ENCODE measurements at places on chromosomes 16 and 17.

GRCh38 chr17:15479703-15480102 lies 12.3 kb upstream of the CDRT4 start:
- no peak for DNase-seq

DNA sequence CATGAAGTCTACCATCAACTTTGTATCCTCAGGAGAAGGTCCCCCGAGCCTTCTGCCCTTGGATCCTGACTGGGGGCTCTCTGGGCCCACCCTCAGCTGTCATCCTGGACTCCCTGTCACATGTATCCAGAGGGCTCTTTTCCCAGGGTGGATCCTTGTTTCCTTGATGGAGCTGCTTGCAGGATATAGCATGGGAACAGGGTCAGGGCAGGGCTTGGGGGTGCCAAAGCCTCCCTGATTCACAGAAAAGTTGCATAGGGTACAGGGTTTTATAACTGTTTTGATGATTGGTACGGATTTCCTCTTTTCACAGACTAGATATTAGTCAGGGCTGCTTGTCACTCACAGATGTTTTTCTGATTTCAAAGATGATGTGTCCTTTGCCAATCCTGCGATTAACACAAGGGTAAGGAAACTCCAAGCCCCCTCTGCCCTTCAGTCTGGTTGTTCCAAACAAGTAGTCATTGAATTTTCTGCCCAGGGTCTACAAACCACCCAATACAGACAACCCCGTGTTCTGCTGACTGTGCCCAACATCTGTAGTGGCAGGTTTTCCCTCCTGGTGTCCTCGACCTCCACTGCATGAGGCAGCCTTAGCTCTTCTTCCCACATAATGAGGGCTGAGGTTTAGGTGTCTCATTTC lies 20.6 kb upstream of the SLC35G3 start:
- DNase-seq = no peak

DNA sequence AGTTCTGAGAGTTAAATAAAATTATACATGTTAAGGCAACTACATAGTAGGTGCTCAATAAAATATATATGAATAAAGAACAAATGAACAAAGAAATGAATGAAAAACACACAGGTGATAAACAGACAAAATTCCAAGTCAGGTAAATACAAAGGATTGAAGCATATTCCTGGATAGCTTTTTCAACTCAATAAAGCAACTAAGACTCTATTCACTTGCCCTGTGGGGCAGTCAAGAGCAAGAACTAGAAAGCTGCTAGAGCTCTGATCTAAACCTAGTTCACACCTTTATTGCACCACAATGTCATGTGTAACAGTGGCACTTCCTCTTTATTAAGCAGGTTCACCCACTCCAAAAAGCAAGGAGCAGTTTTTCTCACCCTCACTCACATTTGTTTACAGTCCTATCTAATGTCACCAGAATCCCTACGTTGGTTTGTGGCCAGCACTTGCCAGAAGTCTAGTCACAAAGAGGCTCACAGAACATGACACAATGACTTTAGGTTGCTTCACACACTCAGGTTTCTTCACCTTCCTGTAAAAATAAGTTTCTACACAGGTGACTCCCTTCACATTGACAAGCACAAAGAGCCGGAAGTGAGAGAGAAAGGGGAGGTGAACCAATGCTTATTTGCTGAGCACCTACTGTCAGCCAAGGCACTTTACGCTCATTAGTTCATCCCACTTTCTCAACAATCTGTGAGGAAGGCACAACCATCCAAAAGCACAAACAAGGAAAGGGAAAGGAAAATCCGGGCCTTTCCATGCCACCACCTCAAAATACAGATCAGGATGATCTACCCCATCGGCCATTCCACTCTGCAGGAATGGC lies 70.8 kb downstream of the XPO6 start:
- peak; percentile 57 for DNase-seq

- DNase-seq = no peak
Measured at GRCh38 chr17:81991684-81992305, 14.4 kb downstream of the ASPSCR1 start.

DNA sequence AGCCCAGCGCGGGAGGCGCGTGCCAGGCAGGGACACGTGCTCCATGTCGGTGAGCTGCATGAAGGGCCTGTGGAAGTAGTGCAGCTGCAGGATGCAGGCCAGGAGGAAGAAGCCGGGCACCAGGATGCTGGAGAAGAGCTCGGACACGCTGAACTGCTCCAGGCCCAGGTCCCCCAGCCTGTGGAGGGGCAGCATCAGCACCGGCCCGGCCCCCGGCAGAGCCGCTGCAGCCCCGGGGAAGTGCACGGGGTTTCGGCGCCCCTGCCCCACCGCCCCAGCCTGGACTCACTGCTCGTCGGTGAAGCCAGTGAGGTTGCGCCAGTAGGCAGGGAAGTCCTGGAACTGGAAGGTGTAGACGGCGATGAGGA lies 28.0 kb downstream of the CTU2 start:
- no peak for DNase-seq

DNA sequence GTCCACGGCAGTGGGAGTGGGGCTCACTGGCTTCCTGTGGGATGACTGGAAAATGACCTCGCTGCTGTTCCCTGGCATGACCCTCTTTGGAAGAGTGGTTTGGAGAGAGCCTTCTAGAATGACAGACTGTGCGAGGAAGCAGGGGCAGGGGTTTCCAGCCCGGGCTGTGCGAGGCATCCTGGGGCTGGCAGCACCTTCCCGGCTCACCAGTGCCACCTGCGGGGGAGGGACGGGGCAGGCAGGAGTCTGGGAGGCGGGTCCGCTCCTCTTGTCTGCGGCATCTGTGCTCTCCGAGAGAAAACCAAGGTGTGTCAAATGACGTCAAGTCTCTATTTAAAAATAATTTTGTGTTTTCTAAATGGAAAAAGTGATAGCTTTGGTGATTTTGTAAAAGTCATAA lies 7.8 kb upstream of the RNF213 start:
- no peak for DNase-seq

- no peak for DNase-seq
Measured at GRCh38 chr16:21703589-21704174, 39.9 kb downstream of the OTOA start.

DNA sequence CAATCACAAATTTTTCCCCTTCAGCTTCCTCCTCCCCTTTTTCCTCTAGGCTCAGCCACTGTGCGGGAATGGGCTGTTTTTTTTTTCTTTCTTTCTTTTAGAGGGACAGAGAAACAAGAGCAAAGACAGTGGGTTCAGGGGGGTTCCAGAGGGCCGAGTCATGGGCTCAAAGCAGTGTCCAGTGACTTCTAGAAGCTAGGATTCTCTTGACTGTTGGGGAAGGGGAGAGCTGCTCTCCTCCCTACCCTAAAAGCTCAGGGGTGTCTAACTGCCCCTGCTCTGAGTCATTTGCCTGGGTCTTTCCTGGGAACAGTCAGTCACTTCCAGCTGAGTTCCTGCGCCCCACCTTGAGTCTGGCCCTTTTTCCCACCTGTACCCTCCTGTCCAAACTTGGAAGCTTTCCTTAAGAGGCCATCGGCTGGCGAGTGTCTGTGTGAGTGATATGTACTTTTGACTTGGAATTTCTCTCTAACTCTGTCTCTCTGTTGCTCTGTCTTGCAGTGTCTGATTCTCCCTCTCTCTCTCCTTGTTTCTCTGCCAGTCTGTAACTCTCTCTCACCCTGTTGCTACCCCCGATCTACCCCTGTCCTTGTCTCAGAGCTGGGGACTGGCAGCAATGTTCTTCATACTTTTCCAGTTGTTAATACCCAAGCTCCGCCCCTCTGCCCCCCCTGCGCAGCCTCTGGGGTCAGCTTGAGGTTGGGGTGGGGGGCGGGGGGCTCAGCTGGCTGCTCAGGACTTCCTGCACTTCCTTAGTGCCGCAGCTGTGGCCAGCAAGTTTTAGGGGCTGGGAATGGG lies 2.4 kb downstream of the THRA start:
- no peak for DNase-seq

DNA sequence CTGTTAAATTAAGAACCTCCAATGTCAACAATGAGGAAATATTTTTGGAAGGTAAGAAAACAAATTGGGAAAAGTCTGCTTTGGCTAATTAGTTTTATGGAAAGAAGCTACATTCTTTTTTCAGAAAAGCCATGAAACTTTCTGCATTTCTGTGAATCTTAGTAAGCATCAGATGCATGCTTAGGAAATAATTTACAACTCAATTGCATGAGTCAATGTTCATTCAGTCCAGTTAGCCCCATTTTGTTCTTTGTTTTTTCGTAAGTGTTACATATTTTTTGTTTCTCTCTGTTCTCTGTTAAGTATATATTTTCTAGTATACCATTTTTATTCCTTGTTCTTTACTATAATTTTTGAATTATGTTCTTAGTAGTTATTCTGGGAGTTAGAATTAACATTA lies 195.2 kb upstream of the KIF2B start:
- DNase-seq = no peak

DNA sequence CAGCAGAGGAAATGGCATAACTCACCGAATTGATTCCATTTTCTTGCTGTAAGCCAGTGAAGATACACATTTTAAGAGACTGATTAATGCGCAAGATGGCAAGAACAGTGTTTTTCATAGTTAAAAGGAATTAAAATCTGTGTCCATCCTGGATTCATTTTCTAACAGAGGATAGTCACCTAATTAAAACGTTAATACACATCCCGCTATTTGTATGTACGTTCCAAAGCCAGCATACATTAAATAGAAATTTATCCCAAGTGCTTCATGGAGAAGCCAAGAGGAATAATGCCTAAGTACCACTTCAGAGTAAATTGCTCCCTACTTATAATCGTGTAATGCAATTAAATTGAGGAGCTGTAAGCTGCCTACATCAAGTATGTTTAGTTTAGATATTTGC lies 49.9 kb downstream of the RBFOX1 start:
- no peak for DNase-seq

GRCh38 chr17:28169621-28170349 lies 127.3 kb downstream of the NLK start:
- no peak for DNase-seq

All from inflammatory macrophage treated with lipopolysaccharide for 1 hour (primary cell).